Right kidney (tissue), 9 donors: ENCODE measurements at places on chromosomes 5 and 9.

GRCh38 chr9:137580209-137580953 is 1.7 kb upstream of the DPH7 start:
- no peak for DNase-seq

DNA sequence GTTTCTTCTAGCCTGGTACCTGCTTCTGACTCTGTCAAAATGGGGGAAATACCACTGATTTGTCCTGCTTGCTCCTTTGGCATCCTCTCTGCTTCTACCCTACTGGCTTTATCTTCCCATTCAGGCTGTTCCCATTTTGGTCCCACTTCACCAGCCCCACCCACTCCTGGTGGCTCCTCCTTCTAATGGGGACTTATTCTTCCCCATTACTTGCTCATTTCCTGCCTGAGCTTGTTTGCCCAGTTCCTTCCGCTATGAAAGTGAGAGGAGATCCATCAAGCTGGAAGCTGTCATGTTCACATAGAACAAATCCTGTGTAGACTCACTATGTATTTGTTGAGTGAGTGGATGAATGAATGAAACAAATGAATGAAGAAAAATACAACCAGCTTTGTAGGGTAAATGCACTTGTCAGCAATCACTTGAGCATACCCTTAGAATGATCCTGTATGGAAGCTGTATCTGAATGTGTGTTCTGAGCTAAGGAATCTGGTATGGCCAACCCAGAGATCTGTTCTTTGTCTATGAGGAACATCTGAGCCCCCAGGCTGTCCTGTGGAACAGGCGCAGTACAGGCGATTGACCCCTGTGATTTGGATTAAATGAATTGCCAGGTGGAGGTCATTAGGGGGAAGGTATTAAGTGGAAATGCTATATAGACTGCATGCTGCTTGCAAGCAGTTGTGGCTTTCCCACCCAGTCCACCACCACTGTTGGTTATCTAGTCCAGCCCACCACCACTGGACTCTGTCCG is 89.5 kb downstream of the APBA1 start:
- no peak for DNase-seq

DNA sequence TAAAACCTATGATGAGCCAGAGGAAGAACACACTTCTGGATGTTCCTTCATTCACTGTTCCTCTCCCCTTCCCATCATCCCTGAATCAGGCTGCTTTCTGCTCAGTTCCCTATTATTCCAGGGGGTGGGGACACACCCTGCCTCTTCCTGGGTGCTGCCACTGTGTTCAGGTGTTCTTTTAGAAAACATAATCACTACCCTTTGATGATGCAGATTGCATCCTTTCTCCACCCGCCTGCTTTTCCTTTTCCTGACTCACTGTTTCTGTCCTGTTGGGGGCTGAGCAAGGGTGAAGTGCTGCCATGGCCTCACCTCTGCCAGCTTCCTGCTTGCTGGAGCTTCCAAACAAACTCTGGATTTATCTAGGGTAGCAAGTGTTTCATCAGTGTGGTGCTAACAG is 331.9 kb upstream of the GRIA1 start:
- no peak for DNase-seq

GRCh38 chr9:68847765-68848164 is 142.7 kb downstream of the PIP5K1B start:
- no peak for DNase-seq

GRCh38 chr5:27900761-27901160 is 862.4 kb upstream of the CDH9 start:
- DNase-seq = no peak

DNA sequence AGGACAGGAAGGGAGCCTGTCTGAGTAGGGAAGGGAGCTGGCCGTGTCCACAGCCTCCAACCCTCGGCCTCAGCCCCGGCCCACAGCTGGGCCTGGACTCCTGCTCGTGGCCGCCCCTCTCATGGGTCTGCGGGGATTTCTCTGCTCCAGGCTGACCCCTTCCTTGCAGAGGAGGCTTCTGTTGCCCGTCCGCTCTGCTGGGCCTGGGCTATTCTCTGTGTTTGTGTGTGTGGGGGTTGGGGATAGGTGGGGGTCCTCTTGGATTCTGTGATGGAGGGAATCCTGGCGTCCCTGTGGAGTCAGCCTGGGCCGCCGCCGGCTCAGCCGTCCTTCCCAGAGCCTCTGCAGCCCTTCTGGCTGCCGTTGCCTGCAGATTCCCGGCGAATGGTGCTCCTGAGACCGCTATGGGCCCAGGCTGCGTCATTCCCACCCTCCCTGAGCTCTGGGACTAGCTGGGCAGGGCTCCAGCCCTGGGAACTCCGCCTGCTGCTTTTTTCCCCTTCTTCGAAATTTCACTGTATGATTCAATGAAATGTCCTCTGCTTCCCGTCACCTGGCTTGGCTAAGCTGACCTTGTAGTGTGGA is 64.2 kb downstream of the FGF18 start:
- DNase-seq = no peak

DNA sequence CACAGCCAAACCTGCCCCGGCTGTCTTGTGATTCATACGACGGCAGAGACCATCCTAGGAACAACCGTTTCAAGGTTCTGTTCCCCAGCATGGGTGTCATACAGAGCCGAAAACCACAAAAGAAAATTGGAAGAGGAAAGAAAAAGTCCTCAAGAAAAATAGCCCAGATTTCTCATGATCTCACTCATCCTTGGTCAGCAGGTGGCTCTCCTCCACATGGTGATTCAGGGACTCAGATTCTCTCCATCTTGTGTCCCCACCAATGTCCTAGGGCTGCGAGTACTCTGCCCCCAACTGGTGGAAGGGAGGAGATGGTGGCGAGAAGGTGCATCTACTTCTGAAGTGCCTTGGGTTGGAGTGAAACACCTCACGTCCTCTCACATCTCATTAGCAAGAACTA is 25.6 kb downstream of the PDZD2 start:
- DNase-seq = no peak

GRCh38 chr5:168612996-168613395 is 33.8 kb upstream of the PANK3 start:
- DNase-seq = no peak

DNA sequence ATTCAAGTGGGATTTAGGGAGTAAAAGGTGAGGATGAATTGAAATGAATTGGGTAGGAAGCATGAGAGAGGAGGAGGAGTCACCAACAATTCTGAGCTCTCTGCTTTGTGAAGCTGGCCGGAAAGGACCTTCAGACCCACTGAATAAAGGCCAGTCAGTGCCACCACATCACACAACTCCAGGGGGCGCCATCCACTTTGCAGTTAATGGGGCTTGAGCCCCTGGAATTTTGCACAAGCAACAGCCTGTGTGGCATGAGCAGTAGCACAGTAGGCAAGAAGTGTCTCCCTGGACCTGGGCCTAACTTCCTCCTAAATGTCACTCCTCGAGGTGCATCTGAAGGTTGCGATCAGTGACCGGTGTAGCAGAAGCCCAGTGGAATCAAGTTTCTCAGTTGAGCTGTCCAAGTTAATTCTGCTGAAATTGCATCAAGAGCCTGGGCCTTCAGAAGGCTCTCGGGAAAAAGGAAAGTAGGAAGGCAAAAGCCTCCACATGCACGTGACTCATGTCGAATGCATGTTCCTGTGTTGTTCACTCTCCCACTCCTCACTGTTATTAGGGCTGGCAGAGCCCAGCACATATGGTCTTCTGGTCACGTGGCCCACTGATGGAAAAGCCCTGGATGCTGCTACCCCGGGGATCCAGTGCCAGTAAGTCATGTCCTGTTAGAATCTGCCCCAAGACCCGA is 27.8 kb upstream of the GLIS3 start:
- no peak for DNase-seq

GRCh38 chr5:115413651-115414050 is 117.2 kb upstream of the CCDC112 start:
- DNase-seq = no peak
